ENCODE measurements at places on chromosomes 7 and 10.
A peak's percentile ranks its signal among the peaks of the same experiment; 100 is the strongest.

DNA sequence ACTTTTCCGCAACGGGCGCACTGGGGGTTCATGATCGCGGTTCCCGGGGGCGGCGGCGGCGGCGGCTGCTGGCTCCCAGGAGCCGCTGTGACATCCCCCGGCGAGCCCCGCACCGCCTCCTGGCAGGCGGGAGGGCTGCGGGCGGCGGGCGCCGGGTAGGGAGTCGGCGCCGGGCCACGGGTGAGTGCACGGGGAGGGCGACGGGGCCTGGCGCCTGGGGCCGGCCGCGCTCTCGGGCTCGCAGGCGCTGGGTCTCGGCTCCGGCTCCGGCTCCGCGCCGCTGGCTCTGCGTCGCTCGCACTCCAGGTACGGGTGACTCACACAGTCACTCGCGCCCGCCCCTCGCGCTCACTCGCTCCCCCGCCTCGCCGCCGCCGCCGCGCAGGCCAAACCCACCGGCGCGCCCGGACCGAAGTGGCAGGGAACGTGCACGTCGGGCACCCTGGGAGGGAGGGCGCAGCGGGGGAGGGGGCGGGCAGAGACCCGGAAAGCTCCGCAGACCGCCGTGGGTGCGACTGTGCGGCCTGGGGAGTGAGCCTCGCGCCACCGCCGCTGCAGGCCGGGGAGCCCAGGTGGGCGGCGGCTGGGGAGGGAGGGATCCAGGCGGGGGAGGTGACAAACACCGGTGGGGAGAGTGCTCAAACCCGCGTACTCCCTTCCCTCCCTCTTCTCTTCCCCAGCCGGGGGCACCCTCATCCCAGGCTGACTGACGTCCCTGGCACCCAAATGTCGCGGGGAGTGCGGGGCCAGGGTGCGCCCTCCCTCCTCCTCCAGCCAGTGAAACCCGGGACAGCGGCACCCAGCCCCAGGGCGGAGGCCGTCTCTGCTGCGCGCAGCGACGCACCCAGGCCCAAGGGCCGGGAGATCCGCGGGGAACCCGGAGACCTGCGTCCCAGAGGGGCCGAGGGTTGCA, 276.9 kb upstream of the NEBL start:
- DNase-seq = peak; percentile 27

DNA sequence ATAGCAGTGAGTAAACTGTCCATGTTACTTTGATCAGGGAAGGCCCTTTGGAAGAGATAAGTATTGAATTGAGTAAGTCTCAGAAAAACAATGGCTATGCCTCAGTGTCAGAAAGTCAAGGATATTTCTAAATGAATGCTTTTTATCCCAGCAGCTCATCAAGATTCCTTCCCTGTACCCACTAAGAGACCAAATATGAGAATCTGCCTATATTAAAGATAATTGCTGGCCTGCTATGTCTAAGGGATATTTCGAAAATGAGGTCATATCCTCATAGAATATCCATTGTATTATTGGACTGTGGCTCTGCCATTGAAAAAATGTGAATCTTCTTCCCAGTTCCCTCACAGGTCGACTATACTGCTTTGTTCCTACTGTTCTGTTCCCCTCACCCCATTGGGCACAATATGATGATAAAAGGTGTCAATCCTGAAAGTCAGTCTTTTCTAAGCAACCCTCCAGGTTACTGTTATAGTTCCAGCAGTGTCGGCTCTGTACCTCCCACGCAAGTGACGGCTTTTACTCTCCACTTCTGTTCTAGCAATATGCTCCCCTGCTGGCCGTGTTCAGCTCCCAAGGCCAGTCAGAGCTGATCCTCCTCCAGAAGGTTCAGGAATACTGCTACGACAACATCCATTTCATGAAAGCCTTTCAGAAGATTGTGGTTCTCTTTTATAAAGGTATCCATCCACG, 51.7 kb downstream of the BZW2 start:
- no peak for DNase-seq

DNA sequence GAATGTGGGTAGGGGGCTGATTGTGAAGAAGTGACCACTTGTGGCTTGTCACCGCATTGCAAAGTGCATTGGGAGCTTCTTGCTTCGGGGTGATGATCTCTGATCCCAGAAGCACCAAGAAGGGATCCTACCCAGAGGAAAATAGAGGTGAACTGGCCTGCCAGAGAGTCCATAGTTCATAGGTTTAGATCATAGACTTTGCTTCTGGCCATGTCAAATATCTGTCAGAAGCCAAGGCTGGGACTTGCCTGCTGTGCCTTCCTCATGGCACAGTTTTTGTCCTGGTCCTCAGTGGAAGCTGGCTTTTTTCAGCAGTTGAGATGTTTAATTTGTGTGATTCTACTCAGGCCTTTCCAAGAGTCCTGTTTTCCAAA, 1.1 kb downstream of the ZSWIM8 start:
- DNase-seq = no peak

DNA sequence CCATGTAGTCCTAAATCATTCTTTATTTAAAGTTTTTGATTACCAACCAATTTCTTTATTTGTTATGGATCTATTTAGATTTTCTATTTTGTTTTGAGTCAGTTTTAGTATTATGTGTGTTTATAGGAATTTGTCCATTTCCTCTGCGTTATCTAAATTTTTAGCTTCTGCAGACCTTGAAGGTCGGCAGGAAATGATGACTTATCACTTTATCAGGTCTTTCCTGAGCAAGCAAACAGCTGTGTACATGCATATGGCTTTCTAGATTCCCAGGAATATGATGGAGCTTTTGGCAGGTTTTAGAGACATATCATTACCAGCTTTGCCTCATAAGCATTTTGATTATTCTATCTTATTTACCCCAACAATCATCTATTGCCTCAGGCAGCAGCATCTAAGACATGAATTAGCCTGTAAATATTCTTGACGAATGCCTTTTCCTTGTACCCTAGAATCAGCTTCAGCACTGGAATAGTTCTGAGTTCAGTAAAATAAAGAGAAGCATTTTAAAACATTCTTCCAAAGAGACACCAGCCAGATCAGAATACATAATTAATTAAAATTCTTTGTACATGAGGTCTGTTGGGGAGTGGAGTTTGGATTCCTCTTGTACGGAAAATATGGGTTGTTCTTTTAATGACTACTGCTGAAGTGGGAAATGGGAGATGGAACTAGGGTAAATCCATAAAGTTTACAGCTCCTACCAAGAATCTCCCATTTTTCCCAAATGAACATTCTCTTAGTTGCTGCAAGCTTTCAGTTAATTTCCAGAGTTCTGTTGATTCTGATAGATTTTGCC, 408.8 kb upstream of the SEMA3C start:
- DNase-seq = no peak

GRCh38 chr10:117320050-117320665, 55.1 kb downstream of the PDZD8 start:
- no peak for DNase-seq

Data from activated CD8-positive, alpha-beta memory T cell treated with anti-CD3 and anti-CD28 coated beads for 48 hours (primary cell).